Stromal cell of bone marrow (primary cell): ENCODE measurements at places on chromosomes 1 and 21.
A peak's percentile ranks its signal among the peaks of the same experiment; 100 is the strongest.

- DNase-seq, result peak; percentile 78
Observed at GRCh38 chr1:145782272-145783099, 41.4 kb downstream of the RNF115 start.

DNA sequence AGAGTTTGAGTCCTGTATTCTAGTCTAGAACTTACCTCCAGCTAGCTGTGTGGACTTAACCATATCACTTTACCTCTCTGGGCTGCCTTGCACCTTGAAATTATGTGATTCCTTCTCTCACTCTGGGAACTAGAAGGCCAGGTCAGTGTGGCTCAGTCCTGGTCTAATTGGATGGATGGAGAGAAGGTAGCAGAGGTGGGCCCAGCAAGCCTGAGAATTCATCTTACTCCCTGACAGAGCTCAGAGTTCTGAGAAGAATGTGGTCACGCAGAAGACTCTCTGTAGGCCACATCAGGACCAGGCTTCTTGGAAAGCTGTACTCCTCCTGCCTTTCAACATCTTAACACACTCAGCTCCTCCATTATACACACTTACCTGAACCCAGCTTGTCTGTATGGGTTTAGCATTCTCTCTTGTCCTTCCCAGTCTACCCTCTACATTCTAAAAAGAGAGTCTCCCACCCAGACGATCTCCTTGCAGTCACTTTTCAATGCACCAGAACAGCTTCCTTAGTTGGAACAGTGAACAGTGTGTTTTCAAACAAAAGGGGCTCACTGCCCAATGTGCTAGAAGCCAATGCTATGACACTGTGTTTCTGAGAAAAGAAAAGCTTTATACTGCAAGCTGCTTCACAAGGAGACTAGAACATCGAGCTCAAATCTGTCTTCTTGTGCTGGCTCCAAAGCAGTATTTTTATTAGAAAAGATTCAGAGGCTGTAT is 60.5 kb downstream of the CAPN9 start:
- no peak for DNase-seq

GRCh38 chr21:45539046-45539795 is 3.0 kb downstream of the SLC19A1 start:
- no peak for DNase-seq

GRCh38 chr1:7943251-7943650 is 2.6 kb upstream of the TNFRSF9 start:
- DNase-seq, result no peak

DNA sequence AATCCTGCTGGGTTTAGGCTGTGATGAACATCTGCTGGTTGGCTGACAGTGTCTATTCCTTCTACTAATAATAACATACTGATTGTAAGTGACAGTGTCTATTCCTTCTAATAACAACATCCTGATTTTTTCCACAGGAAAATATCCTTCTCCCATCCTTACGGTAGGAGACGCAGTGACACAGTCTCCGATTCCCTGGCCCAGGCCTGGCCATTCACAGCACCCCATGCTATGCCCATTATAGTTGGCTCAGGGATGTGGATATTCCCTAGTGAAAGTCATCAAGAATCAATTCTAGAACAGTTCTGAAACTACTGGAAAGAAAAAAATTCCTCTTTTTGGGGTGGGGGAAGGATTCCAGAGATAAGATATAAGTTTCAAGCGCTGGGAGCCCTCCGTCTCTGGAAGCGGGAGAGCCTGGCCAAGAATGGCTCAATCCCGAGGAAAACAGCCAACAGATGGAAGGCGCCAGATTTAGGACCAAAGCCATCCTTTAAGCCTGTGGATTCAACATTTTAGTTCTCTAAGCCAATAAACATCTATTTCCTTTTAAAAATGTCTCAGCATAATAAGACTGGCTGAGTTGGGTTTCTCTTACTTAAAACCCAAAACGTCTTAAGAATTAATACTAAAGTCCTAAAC is 88.6 kb downstream of the GPATCH2 start:
- no peak for DNase-seq
